ENCODE measurements at places on chromosomes 13 and 19.

DNA sequence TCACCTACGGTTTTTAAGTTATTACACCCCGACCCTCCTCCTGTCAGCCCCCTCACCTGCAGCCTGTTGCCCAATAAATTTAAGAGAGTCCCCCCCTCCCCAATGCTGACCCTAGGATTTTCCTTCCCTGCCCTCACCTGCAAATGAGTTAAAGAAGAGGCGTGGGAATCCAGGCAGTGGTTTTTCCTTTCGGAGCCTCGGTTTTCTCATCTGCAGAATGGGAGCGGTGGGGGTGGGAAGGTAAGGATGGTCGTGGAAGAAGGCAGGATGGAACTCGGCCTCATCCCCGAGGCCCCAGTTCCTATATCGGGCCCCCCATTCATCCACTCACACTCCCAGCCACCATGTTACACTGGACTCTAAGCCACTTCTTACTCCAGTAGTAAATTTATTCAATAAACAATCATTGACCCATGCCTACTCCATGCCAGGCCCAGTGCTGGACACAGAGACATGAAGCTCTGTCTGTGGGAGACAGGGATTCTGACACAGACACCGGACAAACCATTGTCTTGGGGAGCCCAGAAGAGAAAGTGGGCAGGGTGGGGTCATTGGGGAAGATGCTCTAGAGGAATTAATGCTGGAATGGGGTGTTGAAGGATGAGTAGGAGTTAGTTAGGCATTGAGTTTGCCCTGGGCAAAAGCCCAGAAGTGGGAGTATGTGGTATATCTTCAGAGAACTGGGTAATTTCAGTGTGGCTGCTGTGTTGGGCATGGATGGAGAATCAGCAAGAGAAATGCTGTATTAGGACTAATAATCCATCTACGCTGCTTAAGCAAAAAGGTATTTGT lies 19.2 kb downstream of the CKM start:
- no peak for DNase-seq

GRCh38 chr13:110470272-110471009 lies 91.1 kb downstream of the RAB20 start:
- DNase-seq: no peak

DNA sequence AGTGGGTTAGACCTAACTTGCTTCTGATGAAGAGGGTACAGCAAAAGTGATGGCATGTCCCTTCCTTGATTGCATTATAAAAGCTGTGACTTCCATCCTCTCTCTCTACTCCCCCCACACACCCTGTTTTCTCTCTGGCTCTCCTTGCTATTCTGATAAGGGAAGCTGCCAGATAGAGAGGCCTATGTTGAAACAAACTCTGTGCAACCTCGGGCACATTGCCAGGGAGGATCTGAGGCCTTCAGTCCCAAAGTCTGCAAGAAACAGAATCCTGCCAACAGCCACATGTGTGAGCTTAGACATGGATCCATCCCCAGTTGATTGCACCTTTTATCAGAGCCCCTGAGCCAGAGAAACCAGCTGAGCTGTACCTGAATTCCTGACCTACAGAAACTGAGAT lies 44.8 kb upstream of the ARGLU1 start:
- DNase-seq: no peak

DNA sequence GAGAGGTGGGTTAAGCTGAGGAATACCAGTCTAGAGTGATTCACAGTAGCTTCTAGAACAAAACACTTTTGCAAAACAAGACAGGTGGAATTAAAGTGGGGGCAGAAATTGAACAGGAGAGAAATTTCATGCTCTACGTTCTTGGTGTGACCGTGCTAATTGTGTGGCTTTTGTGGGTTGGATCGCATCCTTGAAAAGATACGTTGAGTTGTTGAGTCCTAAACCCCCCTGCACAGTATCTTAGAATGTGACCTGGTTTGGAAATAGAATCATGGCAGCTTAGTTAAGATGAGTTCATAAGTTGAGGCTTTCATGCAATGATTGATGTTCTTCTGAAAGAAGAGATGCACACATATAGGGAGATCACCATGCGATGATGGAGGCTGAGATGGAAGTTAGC lies 308.2 kb downstream of the ATP8A2 start:
- no peak for DNase-seq

DNA sequence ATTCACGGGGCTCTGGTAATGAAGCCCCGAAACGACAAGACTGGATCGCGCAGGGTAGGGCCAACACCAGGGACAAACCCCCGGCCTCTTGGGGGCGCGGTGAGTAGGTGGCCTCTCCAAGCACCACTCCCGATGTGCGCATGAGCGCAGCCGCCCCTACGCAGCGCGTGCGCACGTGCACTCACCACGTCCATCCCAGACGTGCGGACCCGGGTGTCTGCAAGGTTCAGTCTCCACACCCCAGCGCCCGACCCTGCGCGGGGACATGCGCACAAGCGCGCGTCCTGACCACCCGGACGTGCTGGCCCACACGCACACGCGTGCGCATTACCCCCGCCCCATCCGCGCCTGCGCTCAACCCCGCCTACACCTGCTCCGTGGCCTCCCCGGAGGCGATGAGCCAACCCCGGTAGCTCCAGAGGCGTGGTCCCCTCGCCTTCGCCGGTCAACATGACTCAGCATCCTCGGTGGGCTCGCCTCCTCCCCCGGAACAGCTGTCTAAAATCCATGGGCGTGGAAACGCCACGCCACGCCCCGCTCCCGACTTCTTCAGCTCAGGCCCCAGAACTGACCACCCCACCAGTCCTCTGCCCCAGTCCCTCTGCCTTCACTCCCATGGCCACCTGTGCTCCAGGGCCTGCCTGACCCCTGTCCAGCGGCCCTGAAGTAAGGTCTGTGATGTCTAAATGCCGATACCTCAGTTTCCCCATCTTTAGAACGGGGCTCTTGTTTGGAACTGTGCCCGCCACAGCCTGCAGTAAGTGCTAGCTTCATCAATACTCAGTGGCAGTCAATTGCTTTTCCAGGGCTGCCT lies 5.6 kb upstream of the GPI start:
- peak; percentile 93 for DNase-seq

GRCh38 chr13:100301418-100301817 lies 212.5 kb downstream of the PCCA start:
- no peak for DNase-seq

DNA sequence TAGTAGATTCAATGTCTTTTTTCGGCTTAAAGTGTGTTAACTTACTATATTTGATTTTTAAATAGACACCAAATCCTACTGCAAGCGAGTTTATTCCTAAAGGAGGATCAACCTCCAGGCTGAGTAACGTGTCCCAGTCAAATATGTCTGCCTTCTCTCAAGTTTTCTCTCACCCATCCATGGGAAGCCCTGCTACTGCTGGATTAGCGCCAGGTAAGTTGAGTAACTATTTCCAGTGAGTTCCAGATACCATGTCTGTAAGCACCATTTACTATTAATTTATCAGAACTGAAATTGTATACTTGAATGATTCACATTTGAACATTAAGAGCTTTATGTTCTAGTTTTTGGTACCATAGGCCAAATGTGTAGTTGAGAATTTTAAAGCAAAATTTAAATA lies 81.8 kb downstream of the PAN3 start:
- DNase-seq: no peak

- DNase-seq: no peak
Observed at GRCh38 chr13:20428666-20429644, 96.7 kb downstream of the CRYL1 start.

DNA sequence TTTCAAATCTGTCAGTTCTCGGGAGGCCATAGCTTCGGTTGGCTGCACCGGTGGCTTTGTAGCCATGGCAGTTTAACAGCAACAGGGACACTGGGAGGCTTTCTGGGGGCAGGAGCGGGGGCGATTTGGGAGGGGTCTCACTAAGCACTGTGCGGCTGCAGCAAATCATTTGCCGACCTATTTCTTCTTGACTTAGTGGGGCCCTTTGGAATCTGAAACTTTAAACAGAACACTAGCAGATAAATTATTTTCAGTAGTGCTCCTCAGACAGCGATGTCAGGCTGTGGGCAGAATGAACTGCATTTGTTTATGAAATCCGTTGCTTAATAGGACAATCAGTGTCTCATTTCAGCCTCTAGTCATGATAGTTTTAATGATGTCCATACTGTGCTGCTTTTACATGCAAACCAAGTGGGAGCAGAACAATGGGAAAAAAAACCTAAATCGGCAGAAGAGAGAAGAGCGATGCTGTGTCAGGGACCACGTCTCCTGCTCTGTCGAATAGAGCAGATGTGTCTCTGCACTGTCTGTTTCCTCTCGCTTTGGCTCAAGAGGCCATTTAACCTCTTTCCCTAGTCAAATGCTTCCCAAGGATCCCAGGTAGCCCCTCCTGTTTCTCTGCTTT lies 211.9 kb downstream of the OLFM4 start:
- no peak for DNase-seq

DNA sequence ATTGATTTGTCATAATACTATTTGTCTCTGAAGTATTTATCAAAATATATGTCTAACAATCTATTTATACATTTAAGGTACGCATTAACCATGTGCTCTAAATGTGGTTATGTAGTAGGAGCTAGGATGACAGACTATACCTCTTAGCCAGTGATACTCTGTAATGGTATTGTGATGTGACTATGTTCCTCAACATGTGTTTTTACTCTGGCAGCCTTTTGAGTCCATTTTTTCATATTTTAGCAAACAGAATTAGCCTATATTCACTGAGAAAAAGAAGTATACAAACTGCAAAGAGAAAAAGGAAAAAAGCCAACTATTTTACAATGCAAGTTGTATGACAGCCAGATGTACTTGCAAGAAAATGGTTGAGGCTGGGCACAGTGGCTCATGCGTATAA lies 26.7 kb downstream of the MAB21L1 start:
- no peak for DNase-seq

- DNase-seq: no peak
Observed at GRCh38 chr13:104196611-104197010, 1130.4 kb upstream of the SLC10A2 start.

DNA sequence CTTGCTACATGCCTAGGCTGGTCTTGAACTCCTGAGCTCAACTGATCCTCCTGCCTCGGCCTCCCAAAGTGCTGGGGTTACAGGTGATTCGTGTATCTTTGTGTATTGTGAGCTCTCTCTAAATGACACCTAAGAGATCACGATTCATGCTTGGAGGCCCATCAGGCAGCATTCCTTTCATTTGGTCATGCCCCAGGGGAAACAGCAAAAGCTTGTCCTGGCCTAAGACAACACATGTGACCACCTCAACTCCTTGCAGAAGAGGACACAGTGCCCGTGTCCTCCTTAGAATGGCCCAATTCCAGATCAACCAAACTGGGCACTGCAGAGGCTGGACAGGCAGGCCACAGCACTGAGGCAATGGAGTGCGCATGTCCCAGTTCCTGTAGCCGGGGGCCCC lies 32.5 kb downstream of the ZC3H4 start:
- no peak for DNase-seq

GRCh38 chr13:49218493-49219051 lies 1.6 kb upstream of the MLNR start:
- DNase-seq: no peak

DNA sequence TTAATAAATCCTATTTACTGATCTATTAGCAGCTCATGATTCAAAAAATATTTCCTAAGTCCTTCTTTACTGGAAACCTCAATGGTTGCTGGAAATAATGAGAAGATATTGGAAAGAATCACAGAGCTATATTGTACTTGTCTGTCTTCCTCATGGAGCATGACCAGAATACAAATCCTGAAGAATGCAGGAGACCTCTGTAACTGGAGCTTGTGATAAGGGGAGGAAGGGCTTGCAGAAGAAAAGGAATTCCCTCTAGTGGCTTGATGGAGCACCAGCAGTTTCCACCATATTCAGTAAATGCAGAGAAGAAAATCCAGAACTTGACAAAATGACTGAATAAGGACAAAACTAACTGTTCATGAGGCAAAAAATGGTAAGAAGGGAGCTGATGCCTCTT lies 1333.1 kb downstream of the EFNB2 start:
- DNase-seq: no peak

- no peak for DNase-seq
Observed at GRCh38 chr13:98823442-98823841, 71.0 kb upstream of the SLC15A1 start.

DNA sequence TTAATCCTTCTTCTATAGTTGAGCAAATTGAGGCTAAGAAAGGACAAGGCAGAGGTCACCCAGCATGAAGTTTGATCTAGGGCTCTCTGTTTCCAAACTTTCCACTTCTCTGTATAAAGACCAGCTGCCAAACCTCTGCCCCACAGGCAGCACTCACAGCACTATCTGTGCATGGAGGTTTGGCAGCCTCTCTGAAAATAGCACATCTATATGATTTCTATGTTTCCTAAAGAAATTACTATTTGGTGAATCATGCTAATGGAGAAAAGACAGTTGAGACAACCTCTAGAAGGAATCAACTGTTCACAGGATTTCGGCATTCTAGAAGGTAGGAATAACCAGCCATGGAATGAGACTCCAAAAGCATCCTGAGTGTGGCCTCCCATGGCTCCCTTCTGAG lies 554.5 kb downstream of the IRS2 start:
- DNase-seq: no peak

- no peak for DNase-seq
Observed at GRCh38 chr19:35125749-35126623, 8.9 kb downstream of the LGI4 start.

- DNase-seq: no peak
Observed at GRCh38 chr19:30558793-30559192, 186.6 kb downstream of the ZNF536 start.

GRCh38 chr19:19486343-19487076 lies 28.8 kb downstream of the TSSK6 start:
- DNase-seq: no peak

GRCh38 chr13:59034198-59034597 lies 1129.5 kb downstream of the DIAPH3 start:
- DNase-seq: no peak

GRCh38 chr19:16226184-16226591 lies 28.5 kb downstream of the AP1M1 start:
- no peak for DNase-seq

GRCh38 chr13:22064854-22065620 lies 394.2 kb downstream of the FGF9 start:
- DNase-seq: no peak

GRCh38 chr19:5992756-5993155 lies 14.8 kb upstream of the RANBP3 start:
- DNase-seq: no peak

DNA sequence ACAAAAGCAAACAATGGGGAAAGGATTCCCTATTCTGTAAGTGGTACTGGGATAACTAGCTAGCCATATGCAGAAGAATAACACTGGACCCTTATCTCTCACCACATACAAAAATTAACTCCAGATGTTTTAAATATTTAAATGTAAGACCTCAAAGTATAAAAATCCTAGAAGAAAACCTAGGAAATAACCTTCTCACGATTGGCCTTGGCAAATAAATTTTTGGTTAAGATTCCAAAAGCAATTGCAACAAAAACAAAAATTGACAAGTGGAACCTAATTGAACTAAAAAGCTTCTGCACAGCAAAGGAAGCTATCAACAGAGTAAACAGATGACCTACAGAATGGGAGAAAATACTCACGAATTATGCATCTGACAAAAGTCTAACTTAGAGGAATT lies 10.8 kb upstream of the TDRD3 start:
- no peak for DNase-seq
